ENCODE measurements at places on chromosomes 3 and 15.
A peak's percentile ranks its signal among the peaks of the same experiment; 100 is the strongest.

GRCh38 chr3:2484162-2485026 is 385.7 kb downstream of the CNTN4 start:
- no peak for DNase-seq

DNA sequence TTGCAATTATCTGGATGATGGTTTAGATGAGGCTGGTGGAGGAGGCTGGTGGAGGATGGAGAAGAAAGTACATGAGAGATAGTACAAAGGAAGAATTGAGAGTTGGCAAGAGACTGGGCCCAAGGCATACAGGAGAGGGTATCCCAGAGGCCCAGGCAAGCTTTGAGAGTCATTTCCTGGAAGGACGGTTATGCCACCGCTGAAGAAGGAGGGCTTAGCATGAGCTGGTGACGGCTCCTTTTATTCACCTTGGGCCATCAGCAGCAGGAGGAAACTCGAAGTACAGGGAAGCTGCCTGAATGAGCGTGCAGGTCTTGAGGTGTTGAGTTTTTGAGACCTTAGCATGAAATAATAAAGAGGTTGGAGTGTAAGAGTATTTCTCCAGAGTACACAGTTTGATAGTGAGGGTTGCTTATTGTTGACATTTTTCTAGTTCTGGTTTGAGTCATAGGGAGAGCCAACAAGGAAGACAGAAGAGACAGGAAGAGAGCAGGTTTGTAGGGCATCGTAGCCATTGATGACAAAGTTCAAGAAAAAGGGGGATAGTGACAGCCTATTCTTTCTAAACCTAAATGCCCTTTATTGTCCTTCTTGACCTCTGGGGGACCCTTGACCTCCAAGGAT is 13.8 kb downstream of the THSD4 start:
- no peak for DNase-seq

GRCh38 chr3:25441234-25441856 is 13.3 kb downstream of the RARB start:
- peak; percentile 54 for DNase-seq

GRCh38 chr15:68032672-68033071 is 21.4 kb upstream of the PIAS1 start:
- peak; percentile 61 for DNase-seq

GRCh38 chr3:153268564-153269279 is 106.7 kb downstream of the RAP2B start:
- no peak for DNase-seq

GRCh38 chr3:10292505-10293419 is at the start of gene GHRL:
TSS of gene GHRL (minus strand) at chr3:10292947. CDS start at chr3:10290180, 2,767 bp downstream.
- DNase-seq, result peak; percentile 85

- no peak for DNase-seq
These were observed 5.1 kb downstream of the APBA2 start for GRCh38 chr15:28890711-28891495.

DNA sequence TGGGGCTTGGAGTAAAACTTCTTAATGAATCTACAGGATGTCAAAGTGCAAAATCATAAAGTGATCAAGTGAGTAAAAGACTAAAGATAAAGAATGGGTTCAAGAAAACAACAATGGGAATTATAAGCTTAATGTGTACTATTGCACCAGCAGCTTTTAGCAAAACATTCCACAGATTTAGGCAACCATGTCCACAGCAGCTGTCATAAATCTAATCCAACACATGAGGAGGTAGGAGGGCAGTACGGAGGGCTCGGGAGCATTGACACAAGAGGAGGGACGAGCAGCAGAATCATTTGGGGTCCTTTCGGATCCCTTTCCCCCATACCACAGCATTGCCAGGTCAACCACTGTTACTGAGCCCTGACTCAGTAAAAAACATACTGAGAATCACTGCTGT is 464.3 kb upstream of the WNT5A start:
- no peak for DNase-seq

Measured in OCI-M1 (cell line).